ENCODE measurements at places on chromosomes 2 and 18. TPM values are rescaled to one million over a fixed set of nuclear protein-coding genes. Genes with fewer than 3 reads are reported as not detected.

Gene C2orf66
- polyA plus RNA-seq = not detected

Gene DRC1
- not detected for polyA plus RNA-seq

Gene SKOR2
- not detected for polyA plus RNA-seq

Gene IL36G
- polyA plus RNA-seq = not detected

Gene SAG
- not detected for polyA plus RNA-seq

Gene TMSB10
- 225 TPM for polyA plus RNA-seq

Gene CFC1
- polyA plus RNA-seq = not detected

Gene ALPP
- polyA plus RNA-seq = not detected

Gene POLR1B
- polyA plus RNA-seq = 8.5 TPM

Gene RAB6C
- 0.02 TPM for polyA plus RNA-seq

Gene ACVR1
- 6.2 TPM for polyA plus RNA-seq

Gene MAPK4
- 1.1 TPM for polyA plus RNA-seq

Gene FOXI3
- polyA plus RNA-seq = not detected

Gene ALK
- polyA plus RNA-seq = not detected

Gene UXS1
- polyA plus RNA-seq = 10.6 TPM

Gene CNRIP1
- polyA plus RNA-seq = 3.3 TPM

Gene PARD3B
- 3.1 TPM for polyA plus RNA-seq

Gene CHRNG
- polyA plus RNA-seq = not detected

Gene SOX11
- not detected for polyA plus RNA-seq

Gene GMPPA
- polyA plus RNA-seq = 54.3 TPM

Gene DCDC2C
- not detected for polyA plus RNA-seq

Gene SERPINB13
- not detected for polyA plus RNA-seq

Gene REEP1
- 0.46 TPM for polyA plus RNA-seq

Gene GPR35
- polyA plus RNA-seq = 0.38 TPM

Gene SPDYA
- not detected for polyA plus RNA-seq

Gene IL1B
- polyA plus RNA-seq = 0.25 TPM

Gene MC2R
- polyA plus RNA-seq = not detected

All from liver (tissue), 10 donors.